Iris pigment epithelial cell (primary cell): ENCODE measurements at places on chromosomes 7 and 10.

DNA sequence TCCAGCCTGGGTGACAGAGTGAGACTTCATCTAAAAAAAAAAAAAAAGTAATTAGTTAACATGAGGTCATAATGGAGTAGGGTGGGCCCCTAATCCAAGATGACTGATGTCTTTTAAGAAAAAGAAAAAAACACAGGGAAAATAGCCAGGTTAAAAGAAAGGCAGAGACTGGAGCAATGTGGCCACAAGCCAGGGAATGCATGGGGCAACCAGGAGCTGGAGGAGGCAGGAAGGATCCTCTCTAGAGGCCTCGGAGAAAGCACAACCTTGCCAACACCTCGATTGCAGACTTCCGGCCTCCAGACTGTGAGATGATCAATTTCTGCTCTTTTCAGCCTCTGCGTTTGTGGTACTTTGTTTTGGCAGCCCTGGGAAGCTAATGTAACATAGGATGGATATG, 121.5 kb downstream of the ITIH5 start:
- DNase-seq, result no peak

DNA sequence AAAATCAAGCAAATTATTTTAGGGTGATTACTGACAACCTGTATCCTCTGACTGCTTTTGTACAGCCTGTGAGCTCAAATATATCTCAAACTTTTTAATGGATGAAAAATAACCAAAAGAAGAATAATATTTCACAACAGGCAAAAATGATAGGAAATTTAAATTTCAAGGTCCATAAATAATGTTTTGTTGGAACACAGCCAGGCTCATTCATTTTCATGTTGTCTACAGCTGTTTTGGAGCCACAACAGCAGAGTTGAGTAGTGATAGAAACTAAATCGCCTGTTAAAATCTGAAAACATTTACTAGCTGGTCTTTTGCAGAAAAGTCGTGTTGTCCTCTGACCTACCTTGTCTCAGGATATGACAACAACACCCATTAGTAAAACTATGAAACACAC, 75.9 kb downstream of the GLI3 start:
- DNase-seq, result no peak

GRCh38 chr7:86643561-86644281, at the start of gene GRM3:
Gene GRM3 (plus strand): TSS chr7:86643909. CDS start chr7:86765146, 121,237 bp downstream.
- DNase-seq, result no peak

DNA sequence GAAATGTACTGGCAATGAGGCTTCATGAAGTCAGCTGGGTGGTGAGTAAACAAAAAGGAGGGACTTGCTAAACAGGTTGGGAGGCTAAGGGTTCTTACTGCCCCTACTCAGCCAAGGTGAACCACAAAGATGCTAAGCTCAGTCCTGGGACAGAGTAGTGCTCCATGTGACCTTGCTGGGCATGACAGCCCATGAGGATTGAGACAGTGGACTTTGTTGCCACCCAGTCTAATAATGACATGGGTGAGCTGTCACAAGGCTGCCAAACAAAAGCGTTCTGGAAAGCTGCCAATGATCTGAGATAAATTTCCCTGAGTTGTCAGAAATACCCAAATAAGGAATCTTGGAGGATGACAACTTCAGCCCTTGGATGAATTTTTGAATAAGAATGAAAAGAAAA, 75.2 kb downstream of the CLEC2L start:
- no peak for DNase-seq

- DNase-seq, result peak; percentile 83
Measured at GRCh38 chr7:121081327-121081936, 92.9 kb downstream of the CPED1 start.
